ENCODE measurements at places on chromosomes 6 and 20.

GRCh38 chr6:77474286-77474956 lies 11.1 kb upstream of the HTR1B start:
- no peak for DNase-seq

DNA sequence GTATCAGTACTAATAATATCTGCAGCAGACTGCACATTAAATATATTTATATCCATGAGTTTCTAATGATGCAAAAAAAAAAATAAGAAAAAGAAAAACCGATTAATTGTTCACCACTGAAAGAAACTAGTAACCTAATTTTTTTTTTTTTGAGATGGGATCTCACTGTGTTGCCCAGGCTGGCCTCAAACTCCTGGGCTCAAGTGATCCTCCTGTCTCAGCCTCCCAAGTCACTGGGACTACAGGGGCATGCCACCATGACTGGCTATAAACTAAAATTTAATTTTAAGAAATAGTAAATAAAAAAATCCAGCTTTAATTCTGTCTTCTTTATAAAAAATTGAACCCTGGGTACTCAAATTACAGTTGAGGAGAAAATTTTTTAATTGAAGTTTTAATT lies 358.2 kb downstream of the QKI start:
- no peak for DNase-seq

DNA sequence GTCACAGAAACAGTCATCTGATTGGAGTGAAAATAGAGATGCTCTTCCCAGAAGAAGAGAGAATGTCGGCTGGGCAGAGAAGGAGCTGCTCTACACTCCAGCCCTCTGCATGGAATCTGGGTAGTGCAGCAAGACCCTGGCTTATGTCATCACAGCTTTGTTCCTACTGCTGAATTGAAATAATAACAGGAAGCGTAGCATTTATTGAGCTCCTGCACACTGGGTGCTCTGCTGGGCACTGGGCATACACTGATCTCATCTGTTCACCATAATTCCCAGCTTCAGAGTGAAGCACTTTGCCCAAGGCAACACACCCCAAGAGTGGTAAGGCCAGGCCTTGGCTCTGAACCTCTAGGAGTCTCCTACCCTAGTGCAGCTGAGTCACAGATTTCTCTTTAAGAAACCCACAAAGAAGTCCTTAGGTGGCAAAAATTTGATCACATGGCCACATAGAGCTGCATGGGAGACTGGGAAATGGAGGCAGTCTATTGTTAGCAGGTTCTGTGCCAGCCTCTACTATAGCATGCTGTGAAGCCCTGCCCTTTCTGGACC lies 3.9 kb upstream of the SDCBP2 start:
- no peak for DNase-seq

DNA sequence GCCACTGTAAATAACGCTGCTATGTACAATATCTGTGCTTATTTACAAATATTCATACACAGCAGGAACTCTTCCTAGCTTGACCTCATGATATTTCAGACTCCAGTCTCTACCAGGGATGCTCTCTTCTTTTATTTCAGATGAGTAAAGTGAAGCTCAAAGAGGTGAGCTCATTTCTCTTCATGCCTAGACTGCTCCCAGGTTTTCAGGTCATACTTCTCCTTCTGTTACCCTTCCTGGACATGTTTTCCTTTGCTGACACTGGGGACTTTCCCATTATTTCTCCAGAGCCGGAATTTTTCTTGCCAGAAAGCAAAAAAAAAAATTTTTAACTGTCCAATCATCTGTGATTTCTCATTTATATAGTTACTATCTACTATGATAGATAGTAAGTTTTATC lies 147.2 kb upstream of the DST start:
- no peak for DNase-seq

DNA sequence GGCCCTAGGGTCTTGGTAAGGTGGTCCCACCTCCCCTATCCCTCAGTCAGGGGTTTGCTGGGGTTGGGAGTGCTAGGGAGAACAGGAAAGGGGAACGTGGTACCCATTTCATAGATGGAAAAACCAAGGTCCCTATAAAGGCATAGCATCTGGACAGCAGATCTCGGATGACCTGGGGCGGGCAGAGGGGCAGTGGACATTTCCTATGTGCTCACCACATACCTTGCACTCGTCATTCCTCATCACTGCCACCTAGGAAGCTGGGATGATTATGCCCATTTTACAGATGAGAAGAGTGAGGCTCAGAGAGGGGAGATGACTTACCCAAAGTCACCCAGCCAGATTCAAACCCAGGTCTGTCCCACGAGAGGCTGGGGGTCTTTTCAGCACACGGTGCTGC lies 12.1 kb downstream of the MYLK2 start:
- no peak for DNase-seq

GRCh38 chr20:2210646-2211552 lies 84.9 kb upstream of the TGM3 start:
- DNase-seq = no peak

DNA sequence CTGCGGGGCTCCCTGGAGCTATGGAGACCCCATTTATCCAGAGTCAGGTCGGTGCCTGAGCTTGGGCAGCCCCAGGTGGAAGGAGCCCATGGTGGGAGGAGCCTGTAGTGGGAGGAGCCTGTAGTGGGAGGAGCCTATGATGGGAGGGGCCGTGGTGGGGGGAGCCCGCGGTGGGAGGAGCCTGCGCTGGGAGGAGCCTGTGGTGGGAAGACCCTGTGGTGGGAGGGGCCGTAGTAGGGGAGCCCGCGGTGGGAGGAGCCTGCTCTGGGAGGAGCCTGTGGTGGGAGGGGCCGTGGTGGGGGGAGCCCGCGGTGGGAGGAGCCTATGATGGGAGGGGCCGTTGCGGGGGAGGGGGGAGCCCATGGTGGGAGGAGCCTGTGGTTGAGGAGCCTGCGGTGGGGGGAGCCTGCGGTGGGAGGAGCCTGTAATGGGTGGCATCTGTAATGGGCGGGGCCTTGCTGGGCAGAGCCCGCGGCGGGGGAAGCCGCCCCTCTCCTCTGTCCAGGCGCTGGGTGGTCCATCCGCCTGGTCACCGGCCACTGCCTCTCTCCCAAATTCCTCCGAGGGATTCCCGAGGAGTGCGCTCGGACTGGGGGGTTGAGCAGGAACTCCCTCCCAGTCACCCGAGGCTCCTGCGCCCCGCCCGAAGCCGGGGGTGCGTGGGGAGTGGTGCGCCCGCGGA lies 567 bp upstream of the FNDC11 start:
- DNase-seq = peak; percentile 84

DNA sequence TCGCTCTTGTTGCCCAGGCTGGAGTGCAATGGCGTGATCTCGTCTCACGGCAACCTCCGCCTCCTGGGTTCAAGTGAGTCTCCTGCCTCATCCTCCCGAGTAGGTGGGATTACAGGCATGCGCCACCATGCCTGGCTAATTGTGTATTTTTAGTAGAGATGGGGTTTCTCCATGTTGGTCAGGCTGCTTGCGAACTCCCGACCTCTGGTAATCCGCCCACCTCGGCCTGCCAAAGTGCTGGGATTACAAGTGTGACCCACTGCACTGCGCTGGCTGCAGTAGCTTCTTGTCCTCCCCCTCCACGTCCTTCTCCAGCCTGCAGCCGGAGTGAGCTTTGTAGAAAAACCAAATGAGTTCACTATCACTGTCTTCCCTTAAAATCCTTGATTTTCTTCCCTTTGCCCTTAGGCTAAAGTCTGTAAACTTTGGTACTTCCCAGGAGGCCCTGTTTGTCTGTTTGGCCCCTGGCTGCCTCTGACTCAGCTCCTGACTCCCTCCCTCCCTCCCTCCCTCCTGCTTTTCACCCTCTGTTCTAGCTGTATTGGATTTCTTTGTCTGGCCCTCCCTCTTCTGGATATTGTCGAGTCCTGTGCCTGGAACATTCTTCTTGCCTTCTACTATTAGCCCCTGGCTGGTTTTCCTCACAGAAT lies 12.9 kb downstream of the PARD6B start:
- no peak for DNase-seq

Data from stimulated activated CD4-positive, alpha-beta T cell treated with anti-CD3 and anti-CD28 coated beads, Interleukin-2, amount 100 ng/mL, for 4 hours (primary cell).